ENCODE measurements at places on chromosomes 13 and 19.

DNA sequence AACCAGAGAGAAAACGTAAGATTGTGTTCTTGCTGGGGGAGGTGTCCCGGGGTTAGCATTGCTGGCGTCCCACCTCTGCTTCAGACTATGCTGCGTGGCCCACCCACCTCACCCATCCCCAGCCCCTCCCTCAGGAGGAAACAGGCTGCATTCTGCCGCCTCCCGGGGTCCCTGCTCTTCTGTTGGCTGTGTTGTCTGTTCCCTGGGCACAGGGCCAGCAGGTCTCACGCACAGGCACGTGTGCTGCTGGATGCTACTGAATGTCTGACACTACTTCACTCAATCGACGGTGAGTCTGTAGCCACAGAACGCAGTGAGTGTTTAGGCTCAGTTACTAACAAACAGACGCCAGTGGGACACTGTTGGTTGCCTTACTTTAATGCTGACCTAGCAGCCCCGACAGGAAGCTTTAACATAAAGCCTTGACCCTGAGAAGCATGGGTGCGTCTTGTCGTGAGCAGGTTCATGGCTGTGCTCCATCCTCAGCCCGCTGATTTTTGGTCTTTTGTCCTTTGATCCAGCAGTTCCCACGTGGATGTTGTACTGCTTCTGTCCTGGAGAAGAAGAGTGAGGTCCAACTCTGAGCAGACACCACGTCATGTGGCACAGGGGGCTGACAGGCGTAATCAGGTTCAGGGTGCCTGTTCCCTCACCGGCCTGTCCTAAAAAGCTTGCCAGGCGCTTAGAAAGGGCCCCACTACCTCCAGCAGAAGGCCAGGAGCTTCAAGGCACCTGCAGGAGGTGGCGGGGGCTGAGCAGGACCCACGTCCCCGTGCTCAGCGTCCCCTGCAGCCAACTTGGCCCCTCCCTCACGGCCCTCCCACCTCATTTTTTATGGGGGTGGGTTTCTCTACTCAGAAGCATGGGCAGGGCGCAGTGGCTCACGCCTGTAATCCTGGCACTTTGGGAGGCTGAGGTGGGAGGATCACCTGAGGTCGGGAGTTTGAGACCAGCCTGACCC lies 26.0 kb downstream of the NAXD start:
- no peak for DNase-seq

DNA sequence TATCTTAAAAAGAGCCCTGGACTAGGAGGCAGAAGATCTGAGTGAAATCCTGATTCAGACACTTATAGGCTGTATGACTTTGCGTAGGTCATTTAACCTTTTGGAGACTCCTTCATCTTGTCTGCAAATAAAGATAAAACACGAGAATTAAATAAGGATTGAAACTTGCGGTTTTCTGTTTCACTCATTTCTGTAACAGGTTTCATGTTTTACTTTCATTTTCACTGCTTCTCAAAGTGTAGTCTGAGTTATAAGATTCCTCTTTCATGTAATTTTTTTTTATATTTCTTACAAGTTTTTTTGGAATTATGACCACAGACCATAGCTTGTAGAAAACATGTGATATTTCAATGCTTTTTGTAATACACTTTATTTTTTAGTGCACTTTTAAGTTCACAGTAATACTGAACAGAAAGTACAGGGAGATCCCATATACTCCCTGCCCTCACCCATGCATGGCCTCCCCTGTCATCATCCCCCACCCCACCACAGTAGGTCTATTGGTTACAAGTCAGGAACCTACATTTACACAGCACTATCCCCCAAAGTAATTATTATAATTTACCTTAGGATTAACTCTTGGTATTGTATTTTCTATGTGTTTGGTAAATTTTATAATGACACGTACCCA lies 174.6 kb downstream of the ITGBL1 start:
- peak; percentile 19 for DNase-seq

GRCh38 chr13:101181076-101181685 lies 235.1 kb downstream of the NALCN start:
- no peak for DNase-seq

DNA sequence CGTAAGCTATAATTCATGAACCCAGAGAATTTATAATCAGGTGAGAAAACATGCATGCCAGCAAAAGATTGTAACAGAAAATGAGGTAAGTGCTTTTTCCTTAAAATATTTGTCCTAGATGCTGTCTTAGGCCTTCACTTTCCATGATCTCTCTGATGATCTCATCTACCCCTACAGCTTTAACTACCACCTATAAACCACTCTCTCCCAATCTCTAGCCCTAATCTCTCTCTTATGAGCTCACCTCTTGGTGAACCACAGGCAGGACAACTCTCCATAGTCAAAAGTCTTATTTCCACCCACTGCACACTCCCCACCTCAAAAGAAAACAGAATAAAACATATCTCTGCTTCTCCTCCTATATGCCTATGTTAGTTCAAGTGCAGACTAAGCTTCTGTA lies 137.1 kb downstream of the SLC7A1 start:
- no peak for DNase-seq

- DNase-seq, result no peak
Observed at GRCh38 chr13:52029569-52029968, 5.1 kb downstream of the UTP14C start.

GRCh38 chr19:13781547-13781946 lies 7.3 kb downstream of the C19orf53 start:
- DNase-seq, result no peak

DNA sequence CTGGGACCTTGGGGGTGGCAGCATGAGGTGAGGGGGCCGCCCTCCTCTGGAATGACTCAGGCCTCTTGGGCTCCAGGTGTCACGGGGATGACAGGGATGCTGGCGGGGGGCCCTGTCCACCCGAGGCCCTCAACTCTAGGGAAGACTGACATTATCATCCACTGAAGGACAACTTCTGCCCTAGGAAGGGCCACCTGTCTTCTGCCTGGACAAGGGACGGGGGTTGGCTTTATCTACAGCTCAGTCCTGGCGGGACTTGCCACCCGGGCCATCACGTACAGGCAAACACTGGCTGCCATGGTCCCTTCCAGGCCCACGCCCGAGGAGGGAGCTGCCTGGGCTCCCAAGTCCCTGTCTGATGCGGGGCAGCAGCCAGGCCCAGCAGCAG lies 130.7 kb downstream of the STK24 start:
- DNase-seq, result no peak

- DNase-seq, result no peak
Observed at GRCh38 chr13:80033286-80033685, 307.6 kb downstream of the SPRY2 start.

DNA sequence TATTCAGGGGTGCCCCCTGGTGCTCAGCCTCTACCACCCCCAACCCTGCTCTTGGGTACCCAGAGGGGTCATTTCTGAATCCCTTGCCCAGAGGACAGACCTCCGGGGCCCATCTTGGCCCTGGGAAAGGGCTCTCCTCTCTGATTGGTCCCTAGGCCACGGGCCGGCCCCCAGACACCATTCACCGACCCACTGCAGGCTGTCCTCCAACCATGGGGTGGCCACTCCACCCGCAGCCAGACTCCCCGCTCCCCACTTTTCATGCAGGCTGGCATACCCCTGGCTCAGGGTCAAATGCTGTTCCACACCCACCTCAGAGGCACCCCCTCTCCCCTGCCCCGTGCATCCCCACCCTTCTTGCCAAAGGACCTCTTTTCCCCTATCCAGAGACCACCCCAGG lies 14.8 kb downstream of the SMIM24 start:
- no peak for DNase-seq

- no peak for DNase-seq
Observed at GRCh38 chr19:47756953-47757608, 11.7 kb downstream of the NOP53 start.

DNA sequence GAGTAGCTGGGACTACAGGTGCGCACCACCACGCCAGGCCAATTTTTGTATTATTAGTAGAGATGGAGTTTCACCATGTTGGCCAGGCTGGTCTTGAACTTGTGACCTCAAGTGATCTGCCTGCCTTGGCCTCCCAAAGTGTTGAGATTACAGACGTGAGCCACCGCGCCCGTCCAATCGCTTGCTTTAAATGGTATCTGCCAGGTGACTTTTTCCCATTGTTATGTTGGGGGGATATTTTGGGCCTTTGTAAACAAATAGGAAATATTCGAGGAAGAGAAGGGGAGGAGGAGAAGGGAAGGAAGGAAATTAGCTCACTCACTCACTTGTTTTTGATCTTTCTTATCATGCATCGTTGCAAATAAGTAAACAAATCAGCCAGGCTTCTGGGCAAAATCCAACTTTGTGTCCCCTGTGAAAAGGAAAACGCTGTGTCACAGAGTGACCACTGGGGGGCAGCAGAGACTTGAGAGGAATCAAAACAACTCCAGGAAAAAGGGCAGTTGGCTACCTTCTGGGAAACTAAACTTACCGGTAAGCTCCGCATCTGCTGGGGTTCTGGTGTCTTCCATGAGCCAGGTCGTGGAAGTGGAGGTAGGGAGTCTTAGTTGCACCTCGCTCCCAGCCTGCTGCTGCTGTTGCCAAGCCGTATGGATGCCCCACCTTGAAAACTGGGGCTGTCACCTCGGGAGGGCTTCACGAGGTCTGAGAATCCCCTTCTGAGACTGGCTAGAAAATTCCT lies 9.3 kb upstream of the RANBP3 start:
- DNase-seq, result peak; percentile 57

GRCh38 chr13:81745391-81745790 lies 1404.5 kb upstream of the SPRY2 start:
- no peak for DNase-seq

DNA sequence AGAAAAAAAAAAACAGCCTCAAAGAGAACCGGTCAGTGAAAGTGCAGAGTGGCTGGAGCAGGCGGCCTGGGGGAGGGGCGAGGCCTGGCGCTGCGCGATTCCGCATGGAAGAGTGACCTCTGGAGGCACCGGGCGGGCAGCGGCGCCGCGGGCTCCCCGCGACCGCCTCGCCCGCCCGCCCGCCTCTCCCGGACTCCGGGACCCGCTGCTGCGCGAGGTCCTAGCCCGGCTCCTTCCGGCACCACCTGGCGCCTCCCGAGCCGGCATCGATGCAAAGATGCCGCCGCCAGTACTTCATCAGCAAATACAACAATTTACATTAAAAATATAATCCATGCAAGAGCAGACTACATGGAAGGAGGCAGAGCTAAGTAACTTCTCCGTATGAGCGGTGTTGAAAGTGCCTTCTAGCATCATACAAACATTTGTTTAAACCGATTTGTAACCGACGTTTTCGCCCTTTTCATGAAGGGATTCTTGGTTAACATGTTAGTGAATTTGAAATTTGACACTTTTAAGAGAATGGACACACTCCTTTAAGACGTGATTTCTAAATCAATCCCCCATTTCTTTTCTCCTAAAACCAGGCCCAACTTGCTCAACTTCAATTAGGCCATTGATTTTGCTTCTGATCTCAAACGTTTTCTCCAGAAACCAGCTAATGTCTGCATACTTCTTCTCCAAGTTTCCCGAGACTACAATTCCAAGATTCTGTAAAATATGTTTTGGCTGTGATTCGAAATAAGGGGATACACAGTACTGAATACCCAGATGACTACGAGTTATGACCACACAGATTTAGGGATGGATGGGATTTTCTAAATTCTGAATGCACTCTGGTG lies 2.1 kb downstream of the EFNB2 start:
- no peak for DNase-seq

GRCh38 chr13:83752141-83752540 lies 130.1 kb downstream of the SLITRK1 start:
- DNase-seq, result no peak

GRCh38 chr19:41309180-41310032 lies 566 bp upstream of the CCDC97 start:
- no peak for DNase-seq

- no peak for DNase-seq
Observed at GRCh38 chr13:99507986-99508385, 6.7 kb downstream of the TM9SF2 start.

GRCh38 chr19:3274942-3275582 lies 50.6 kb downstream of the CELF5 start:
- DNase-seq, result no peak

DNA sequence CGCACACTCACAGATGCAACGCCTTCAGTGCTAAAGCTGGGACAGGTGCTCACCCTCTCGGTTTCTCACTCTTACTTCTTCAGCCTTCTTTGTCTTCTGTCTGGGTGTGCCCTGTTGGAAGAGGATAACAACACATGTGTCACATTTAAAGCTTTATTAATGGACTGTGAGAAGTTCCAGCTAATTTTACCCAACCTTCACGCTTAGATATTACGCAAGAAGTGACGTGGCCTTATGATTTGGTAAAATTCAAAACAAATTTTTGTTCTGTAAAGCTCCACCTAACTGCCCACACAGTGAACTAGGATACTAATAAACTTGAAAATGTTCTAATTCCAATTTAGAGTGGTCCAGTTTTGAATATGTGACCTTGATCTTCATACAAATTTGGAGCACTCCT lies 66.7 kb upstream of the LRCH1 start:
- no peak for DNase-seq

- DNase-seq, result no peak
Observed at GRCh38 chr19:58084596-58085347, 13.3 kb downstream of the ZSCAN18 start.

GRCh38 chr13:32496599-32497160 lies 41.9 kb downstream of the N4BP2L2 start:
- no peak for DNase-seq

DNA sequence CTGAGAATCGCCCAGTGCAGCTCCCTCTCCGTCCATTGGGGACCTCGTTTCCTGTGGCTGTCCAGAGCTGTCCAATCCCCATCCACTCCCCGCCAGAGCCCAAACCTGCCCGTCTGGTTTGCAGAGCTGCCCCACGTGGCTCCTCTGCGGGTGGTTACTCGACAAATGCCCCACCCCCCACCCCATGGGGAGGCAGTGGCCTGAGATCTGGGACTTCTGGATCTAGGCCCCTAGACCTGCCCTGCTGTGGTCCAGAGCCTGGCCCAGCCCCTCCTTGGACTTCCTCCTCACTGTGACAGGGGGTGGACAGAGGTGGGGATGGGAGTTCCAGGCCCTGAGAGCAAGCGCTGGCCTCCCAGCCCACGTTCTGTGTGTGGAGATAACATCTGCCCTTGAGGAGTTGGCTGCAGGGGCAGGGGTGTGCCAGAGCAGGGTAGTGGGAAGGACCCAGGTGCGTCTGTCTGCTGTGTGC lies 29.1 kb downstream of the PAK4 start:
- DNase-seq, result no peak

DNA sequence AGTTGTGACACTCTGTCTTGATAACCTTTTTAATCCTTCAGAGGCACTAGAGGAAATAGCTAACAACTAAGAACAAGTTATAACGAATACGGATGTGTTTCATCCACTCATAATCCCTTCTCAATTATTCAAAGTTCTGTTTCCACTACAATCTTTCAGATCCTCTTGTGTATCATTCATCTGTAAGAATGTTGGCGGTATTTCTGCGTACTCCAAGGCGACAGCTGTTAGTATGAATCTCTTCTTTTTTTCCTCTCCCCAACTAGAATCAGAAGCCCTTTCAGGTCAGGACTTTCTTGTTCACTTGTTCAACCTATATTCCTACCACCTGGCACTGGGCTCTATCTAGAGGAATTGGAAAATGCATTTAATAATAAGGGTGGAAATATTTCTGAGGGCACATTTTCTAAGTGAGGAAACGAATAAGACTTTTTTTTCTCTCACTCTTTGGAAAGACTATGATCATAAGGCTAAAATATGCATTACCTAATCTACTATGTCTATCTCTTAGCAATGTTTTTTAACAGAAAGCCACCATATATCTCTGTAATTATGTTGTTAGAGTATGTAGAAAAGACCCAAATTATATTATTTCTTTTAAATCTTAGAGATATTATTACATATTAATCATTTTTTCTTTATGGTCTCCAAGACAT lies 492.9 kb downstream of the PCDH20 start:
- DNase-seq, result no peak

- no peak for DNase-seq
Observed at GRCh38 chr19:50230379-50231351, 27.2 kb downstream of the MYH14 start.

- DNase-seq, result no peak
Observed at GRCh38 chr19:47418692-47419029, 666 bp downstream of the MEIS3 start.

GRCh38 chr19:12800466-12800770 lies 1.2 kb downstream of the PRDX2 start:
- DNase-seq, result no peak

Data from T-helper 2 cell treated with Interferon-gamma antibody and Interleukin-4, amounts not matched to agents 5 μg/mL and 100 μg/mL, for 36 hours (primary cell).